Naive thymus-derived CD8-positive, alpha-beta T cell (primary cell): ENCODE measurements at places on chromosomes 6 and 20.

GRCh38 chr20:64010711-64011237, 25.2 kb upstream of the C20orf204 start:
- peak overlapping the region; percentile 55 for H3K4me3 ChIP-seq
- H3K27me3 ChIP-seq, result no peaks in the 10 kb centered on the region
- H3K36me3 ChIP-seq, result peaks cover 46% of the 10 kb centered on the region
- H3K27ac ChIP-seq, result no peak overlapping the region
- peaks cover 32% of the 10 kb centered on the region for H3K4me1 ChIP-seq

DNA sequence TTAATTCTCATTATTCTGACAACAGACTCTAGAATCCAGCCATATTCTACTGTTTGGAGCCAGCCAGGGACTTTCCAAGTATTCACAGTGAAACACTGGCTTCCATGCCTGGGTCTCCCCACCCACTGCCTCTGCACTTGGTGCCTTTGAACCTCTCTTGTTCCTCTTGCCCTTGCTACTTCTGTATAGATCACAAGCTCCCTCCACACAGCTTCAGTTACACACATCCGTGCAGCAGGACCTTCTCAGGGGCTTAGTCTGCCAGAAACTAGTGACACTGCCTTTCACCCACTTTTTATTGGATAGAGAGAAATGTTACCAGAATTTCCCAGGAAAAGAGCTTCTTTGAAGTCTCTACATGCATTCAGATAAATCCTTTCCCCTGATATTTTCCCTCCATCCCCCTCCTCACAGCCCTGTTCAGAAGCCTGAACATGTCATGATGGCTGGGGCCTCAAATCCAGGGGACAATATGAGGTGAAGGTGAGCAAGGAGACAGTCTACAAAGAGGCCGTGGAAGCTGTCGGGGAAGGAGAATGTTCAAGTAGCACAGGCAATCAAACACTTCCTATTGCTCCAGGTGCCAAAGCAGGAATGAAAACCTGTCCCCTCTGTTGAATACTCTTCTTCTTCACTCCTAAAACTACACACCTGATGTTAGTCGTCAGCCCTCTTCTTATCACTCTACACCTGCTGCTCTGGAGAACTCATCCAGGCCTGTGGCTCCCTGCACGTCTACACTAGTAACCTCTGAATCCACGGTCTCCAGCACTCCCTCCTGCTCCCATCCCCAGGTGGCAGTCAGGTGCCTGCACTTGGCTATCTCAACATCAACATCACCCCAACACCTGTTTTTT, 20.2 kb upstream of the HLA-DOA start:
- no peak overlapping the region for H3K4me3 ChIP-seq
- H3K27me3 ChIP-seq, result no peaks in the 10 kb centered on the region
- no peak overlapping the region for H3K27ac ChIP-seq
- H3K36me3 ChIP-seq, result peaks cover 2% of the 10 kb centered on the region
- H3K4me1 ChIP-seq, result no peaks in the 10 kb centered on the region
- no peak for DNase-seq

GRCh38 chr6:16277101-16277981, 39.0 kb downstream of the GMPR start:
- H3K36me3 ChIP-seq, result no peaks in the 10 kb centered on the region
- no peak overlapping the region for H3K4me3 ChIP-seq
- H3K27ac ChIP-seq, result no peak overlapping the region
- DNase-seq, result no peak

DNA sequence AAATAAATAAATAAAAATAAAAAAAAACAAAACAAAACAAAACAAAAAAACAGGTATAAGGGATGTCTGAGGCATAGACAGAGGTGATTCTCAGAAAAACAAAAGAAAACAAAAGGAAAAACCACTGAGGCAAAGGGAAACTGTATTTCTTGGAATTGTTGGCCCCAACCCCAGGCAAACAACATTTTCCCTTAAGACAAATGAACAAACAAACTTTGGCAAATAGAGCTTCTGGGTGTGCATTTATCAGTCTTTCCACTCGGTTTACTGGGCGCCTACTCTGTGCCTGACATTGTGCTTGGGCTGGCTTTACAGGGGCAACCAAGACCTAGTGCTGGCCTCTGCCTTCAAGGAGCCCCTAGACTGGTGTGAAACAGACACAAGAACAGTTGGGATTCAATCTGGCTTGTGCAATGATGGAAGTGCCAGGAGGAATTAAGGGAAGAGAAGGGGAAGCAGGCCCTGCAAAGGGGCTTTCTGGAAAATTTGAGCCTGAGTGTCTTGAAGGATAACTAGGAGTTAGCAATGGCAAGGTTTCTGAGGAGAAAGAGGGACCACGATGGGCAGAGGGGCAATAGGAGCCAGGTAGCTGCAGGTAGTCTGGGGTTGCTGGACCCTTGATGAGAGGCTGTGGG, 33.8 kb upstream of the IER3 start:
- H3K4me3 ChIP-seq, result no peak overlapping the region
- H3K27ac ChIP-seq, result peak overlapping the region; percentile 51
- no peak for DNase-seq
- H3K36me3 ChIP-seq, result no peaks in the 10 kb centered on the region
